ENCODE measurements at places on chromosomes 7 and 10. TPM values are rescaled to one million over a fixed set of nuclear protein-coding genes. Genes with fewer than 3 reads are reported as not detected.

DNA sequence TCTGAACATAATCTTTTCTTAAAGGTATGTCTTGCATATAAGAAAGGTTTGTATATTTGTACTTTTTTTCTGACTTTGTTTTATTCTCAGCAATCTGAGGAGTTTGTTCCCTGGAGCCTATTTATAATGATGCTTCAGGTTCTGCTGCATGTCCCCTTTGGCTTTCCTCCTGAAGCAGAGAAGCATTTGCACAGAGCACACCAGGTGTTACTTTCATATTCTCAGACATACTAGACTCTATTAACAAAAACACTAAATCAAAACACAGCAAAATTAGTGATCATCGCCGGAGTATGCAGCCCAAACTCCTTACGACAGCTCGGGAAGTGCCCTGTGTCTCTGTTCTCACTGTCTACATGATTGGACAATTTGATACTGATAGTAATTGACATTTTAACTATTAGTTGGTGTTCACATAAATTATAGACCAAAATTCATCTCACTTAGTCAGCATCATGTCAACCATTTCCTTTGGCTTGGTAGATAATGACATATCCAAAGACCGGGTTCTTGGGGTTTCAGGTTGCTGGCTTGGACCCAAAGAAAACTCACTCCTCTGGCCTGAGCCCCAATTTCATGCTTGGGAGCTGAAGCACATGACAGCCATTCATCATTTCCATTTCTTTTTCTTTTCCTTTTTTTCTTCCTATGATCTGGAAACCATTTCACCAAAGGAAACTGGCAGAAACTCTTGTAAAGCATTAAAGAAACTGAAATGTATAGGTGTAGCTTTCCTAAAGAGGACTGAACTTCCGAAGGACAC lies 400.1 kb upstream of the NRP1 start:
- peak; percentile 39 for DNase-seq

DNA sequence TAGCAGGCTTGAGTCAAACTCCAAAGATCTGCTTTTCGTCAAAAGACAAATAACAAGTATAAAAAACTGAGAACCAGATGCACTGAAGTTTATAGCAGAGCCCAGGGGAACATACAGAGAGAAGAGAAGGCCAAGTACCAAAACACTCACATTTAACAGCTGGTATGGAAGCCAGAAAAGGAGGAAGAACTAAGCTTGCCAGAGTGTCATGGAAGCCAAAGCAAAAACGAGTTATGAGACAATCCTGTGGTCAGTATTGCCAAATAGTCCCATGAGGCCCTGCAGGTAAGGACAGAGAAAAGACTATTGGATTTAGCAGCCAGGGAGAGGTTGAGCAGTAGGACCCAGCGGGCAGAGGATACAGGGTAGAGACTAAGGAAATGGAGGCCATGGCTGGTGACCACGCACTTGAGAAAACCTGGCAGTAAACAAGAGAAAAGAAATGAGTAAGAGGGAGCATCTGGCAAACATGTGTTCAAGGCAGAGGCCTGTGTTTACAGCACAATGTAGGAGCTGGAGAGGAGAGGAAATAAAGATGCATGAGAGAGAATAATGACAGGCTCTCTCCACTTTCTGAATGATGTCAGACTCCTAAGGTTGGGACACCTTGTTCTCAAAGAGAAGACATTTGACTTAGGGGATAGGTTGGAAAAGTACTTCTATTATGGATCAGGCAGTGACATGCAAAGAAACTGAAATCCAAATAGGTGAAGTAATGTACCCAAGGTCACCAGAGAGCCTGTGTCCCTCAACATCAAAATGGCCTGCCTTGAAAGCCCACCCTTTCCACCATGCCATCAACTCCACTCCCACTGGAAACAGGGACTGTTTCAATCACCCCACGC lies 9.1 kb downstream of the CREB3L2 start:
- peak; percentile 88 for DNase-seq

GRCh38 chr10:101263150-101263752 lies 34.0 kb upstream of the LBX1 start:
- no peak for DNase-seq

DNA sequence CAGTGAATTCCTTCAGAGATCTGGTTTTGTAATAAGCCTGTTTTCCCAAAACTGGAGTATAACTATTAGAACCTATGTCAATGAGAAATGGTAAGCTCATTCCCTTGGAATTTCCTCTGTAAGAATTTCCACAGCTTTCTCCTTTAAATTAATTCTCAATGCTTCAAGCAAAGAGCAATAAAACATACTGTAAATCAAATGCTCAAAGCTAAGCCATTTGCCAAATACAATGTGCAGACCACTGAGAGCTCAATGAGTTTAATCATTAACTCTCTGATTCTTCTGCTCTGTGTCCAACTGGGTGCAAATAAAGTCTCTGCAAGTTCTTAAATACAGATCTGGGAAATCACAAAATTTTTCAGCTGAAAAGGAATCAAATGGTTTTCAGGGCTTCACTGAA lies 227.6 kb upstream of the IMMP2L start:
- DNase-seq, result no peak

DNA sequence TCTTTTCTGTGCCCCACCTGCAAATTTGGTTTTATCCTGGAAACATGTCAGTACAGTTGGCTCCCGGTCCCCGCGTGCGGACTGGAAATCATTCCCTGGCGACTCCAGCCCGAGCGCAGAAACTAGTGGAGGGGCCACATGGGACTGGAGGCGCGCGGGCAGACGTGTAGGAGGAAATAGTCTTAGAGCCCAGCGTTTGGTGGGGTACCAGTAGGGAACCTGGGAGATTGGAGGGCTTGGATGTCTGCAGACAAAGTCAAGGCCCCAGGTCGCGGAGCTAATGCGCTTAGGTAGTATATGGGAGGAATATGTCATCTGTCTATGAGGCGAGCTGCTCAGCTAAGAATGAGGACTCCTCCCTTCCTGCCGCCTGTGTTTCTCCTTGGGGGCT lies 1.3 kb downstream of the GALNT17 start:
- no peak for DNase-seq

DNA sequence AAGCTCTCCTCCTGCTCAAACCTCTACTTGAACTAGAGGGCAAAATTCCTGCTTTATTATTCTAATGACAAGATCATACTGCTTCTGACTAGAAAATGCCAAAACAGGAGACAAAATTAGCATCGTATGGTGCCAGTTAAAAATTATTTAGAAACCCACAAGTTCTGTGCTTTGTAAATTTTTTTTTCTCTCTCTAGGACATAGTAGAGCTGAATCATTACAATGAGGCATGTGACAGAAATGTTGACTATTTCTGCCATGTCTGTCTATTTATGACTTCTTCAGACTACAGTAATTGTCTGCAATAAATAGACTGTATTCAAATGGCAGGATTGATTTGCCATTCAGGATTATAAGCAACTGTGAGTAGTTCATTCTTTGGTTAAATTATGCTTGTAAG lies 335.8 kb downstream of the PRPF18 start:
- no peak for DNase-seq

GRCh38 chr10:47044741-47045140 lies 133.5 kb downstream of the PTPN20 start:
- no peak for DNase-seq

DNA sequence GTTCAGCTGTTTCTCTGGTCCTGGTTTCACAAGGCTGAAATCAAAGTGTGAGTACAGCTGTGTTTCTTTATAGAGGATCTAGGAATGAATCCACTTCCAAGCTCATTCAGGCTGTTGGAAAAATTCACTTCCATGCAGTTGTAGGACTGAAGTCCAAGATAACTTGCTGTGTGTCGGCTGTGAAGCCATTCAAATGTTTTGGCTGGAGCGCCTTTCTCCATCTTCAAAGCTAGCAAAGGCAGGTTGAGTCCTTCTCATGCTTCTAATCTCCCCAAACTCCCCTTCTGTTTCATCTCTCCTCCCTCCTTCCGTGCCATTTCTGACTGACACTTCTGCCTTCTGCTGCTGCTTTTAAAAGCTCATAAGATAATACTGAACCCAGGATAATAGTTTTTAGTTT lies 1195.4 kb upstream of the LRRN3 start:
- DNase-seq, result no peak

DNA sequence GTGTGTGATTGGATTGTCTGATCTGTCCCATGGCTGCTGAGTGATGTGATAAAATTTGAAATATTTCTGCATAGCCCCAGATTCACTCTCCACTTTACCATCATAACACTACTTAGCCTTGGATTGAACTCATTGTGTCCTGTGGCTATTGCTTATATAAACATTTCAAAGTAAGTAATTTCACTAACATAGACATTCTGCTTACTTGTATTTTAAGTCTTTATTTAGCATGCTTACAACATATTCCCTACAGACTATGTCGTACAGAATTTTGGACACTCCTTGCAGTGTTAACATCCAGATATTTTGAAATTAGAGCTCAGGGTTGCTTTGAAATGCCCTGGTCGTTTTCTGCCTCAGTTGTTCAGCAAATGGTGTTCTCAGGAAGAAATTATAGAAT lies 117.6 kb downstream of the LRRC4 start:
- DNase-seq, result no peak

GRCh38 chr7:127850195-127850594 lies 181.0 kb downstream of the LRRC4 start:
- DNase-seq, result no peak

DNA sequence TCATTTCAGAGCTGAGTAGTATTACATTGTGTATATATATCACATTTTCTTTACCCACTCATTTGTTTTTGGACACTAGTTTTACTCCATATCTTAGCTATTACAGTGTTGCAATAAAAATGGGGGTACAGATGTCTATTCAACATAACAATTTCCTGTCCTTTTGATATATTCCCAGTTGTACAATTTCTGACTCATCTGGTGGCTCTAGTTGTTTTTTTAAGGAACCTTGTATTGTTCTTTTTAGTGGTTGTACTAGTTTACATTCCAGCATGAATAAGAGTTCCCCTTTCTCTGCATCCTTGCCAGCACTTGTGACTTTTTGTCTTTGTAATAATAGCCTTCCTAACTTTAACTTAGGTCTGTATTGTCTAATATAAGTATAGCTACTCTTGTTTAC lies 739.9 kb downstream of the XPNPEP1 start:
- no peak for DNase-seq

- DNase-seq, result peak; percentile 59
Measured at GRCh38 chr10:69845574-69846292, 44.0 kb downstream of the COL13A1 start.

DNA sequence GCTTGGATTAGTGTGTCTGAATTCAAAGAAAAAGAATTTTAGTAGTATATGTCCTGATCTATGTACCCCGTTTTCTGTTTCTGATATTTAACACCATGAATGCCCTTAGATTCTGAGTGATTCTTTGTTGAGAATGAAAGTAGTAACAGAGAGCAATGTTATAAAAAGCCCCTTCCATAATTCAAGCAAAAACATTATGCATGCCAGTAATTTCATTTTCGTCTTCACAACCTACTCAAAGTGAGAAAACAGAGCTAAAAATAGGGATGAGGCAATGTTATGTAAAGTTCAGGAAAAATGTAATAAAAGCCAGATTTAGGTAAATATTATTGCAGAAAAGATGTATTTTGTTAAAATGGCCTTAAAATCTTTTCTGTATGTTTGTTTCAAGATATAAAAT lies 28.1 kb downstream of the PTPRZ1 start:
- DNase-seq, result no peak

- DNase-seq, result peak; percentile 53
Measured at GRCh38 chr10:128210215-128211063, 84.2 kb upstream of the MKI67 start.

DNA sequence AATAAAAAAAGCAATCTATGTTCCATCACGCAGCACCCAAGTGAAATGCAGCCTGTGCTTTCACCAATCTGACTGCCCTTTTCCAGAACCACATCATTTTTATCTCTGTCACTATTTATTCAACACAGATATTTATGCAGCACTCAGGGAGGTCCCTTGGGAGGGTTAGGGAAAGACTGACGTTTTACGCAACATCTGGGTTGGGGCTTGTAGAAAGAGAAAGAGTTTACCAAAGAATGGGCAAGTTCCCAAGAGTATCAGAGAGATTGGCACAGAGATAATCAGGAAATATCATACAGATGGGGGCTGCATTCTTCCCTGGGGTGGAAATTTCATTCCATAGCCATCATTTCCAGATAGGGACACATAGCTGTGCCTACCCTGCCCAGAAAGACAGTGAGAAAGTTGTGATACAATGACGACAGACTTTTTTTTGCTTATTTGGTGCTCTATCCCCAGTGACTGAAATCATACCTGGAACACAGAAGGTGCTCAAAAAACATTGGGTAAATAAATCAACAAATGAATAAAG lies 474.2 kb downstream of the CALN1 start:
- no peak for DNase-seq

DNA sequence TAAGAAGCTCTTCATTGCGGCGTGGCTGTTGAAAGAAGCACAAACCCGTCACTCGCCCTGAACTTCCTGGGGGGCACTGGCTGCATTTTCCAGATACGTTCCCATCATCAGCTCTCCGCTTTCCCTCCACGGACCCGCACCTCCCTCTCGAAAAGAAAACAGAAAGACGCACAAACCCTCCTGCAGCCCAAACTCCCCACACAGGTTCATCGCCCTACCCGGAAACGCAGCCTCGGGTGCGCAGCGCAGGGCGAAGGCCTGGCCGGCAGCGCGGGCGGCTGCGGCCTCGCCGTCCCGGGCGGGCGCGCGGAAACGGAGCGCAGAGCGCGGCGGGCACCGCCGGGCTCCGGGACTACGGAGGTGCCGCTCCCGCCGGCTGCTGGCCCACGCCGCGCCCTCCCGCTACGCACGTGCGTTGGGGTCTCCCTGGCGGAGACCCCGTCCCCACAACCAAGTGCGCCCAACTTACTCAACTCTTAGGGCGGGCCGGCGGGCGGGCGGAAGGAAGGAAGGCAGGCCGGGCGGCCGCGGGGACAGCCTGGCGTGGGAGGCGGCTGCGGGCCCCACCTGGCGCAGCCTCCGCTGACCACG lies 822 bp downstream of the ZNF800 start:
- peak; percentile 30 for DNase-seq

GRCh38 chr7:117402109-117402508 lies 25.2 kb downstream of the ASZ1 start:
- no peak for DNase-seq

GRCh38 chr10:29951441-29951931 lies 107.9 kb downstream of the JCAD start:
- DNase-seq, result peak; percentile 98

DNA sequence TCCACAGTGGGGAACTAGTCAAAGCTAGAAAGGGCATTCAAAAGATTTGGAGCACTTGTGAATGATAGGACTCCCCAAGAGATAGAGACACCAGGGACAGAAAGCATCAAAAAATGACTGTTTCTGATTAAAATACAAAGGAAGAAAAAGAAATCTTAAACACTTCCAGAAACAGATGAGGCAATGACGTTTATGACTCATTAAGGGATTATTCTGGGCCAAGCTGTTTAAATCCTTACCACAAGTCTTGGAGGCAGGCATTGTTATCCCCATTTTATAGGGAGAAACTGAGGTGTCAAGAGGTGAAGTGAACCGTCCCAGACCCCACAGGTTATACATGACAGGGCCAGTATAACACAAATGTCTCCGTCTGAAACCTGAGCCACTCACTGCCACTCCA lies 68.3 kb upstream of the AMPH start:
- DNase-seq, result peak; percentile 67

The TUBB8 gene
- not detected for total RNA-seq

The DPP6 gene
- total RNA-seq, result not detected

The WDR11 gene
- total RNA-seq, result 61.0 TPM

The MOGAT3 gene
- not detected for total RNA-seq

The GHRHR gene
- not detected for total RNA-seq

The MRC1 gene
- not detected for total RNA-seq

The CRTAC1 gene
- not detected for total RNA-seq

The OR2A7 gene
- 10.0 TPM for total RNA-seq

The PTPRE gene
- total RNA-seq, result 21.8 TPM

All from MCF 10A (cell line).